Stimulated activated CD4-positive, alpha-beta T cell treated with anti-CD3 and anti-CD28 coated beads, Interleukin-12 subunit alpha, Interleukin-12 subunit beta, amount 100 ng/mL, for 24 hours (primary cell): ENCODE measurements at places on chromosomes 2 and 18.
A peak's percentile ranks its signal among the peaks of the same experiment; 100 is the strongest.

- DNase-seq = peak; percentile 6
Observed at GRCh38 chr2:161141033-161141432, 19.2 kb upstream of the TANK start.

DNA sequence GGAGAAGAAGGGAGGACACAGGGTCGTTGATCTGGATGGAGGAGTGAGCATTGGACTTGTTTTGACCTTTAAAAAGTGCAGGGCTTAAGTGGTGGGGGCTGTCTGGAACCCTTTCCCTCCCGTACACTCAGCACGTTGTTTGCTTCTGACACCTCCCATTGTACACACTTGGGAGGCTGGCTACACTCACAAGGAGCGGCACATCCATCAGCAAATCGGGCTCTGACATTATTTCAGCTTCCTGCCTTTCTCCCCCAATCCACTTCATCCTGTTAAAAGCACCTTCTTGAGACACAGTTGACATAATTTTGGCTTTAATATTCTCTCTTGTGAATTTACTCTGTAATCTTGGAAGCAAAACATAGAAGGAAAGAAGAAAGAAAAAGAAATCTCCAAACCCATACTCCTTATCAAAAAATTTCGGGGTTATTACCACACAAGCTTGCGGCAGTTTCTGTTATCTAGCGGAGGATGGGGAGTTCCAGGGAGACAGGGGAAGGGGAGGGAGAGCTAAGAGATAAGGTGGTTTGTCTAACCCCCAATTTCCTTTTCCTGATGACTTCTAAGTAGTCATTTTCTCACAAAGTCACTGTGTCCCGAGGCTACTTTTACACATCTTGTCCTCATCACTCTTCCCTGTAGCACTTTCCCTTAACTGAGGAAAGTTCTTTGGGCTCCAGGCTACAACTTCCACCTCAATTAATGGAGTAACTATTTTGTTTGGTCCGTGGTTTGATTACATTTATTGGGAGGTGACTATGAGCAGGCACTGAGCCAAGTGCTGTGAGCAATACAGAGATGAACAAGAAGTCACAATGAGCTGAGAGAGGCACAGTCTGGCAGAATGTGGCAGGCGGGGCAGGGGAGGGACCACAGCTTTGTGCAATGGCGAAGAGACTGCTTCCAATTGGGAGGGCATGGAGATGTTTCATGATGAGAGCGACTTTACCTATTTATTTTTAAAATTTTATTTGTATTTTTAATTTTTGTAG is 240.1 kb upstream of the MEX3C start:
- DNase-seq = no peak

DNA sequence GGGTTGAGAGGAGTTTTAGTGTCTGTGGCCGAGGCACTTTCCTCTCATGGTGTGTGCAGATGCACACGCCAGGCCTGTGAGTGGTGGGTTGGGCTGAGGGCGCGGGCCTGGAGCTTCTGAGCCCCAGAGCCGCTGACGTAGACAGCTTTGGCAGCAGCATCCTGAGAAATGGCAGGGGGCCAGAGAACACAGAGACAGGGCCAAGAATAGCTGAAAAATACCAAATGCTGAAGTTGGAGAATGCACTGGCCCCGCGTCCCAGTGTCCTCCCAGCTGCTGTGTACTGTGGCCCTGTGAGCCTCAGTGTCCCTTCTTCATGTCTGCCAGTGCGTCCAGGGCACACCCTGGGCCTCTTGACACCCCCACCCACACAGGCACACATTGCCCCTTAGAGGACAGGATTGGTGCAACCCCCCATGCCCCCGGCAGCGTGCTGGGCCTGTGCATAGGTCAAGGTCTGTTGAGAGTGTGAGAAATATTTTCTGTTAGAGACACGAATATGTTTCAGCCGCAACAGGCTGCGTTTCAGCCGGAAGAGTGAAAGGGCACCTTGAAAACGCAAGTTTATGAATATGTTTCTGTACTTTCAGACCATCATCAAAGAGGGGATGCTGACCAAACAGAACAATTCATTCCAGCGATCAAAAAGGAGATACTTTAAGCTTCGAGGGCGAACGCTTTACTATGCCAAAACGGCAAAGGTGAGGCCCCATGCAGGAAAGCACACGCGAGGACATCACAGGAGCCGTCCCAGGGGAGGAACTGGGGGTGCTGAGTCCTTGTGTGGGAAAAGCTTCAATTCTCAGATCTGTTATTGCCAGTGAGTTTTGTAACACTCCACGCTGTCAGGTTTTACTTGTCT is 33.6 kb downstream of the DGKD start:
- DNase-seq = no peak

DNA sequence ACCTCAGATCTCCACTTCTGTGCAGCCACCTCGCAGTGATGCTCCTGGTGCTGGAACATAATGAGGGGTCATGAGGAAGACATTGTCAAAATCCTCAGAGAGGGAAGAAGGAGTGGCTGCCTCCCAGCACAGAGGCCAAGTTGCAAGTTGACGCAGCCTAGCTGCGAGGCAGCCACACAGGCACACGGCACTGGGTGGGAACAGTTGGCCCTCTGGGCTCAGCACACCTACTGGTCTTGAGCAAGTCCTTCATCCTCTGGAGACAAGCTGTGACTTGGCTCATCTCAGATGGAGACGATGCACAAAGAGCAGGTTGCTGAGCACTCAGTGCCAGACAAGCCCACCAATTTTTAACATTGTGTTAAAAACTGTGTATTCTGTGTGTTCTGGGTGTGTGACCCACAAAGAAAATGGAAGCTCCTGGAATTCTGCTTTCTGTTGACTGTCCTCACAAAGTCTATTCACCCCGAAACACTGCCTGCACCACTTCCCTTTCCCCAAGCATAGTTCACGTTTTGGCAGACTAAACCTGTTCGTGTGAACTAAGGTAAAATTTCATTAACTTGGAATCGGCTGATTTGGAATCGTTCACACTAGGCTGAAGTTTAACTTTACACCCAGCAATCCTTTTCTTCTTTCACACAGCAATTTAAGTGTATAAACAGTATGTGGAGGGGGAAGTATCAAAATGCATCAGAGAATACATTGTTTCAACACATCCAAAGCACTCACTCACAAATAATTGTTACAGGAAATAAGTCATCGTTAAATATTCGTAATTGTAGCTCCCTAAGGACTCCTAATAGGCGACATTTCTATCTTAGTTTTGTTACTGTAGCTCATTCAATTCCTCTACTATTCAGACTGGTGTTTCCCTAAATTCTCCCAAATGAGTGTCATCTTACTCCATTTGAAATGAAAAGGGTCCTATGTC is 266.6 kb upstream of the ID2 start:
- no peak for DNase-seq
